ENCODE measurements at places on chromosomes 3 and 15.
A peak's percentile ranks its signal among the peaks of the same experiment; 100 is the strongest.

- DNase-seq: no peak
These were observed 7.5 kb downstream of the EPHB1 start for GRCh38 chr3:134802428-134803050.

- DNase-seq: no peak
These were observed 1033.9 kb upstream of the NR2F2 start for GRCh38 chr15:95296643-95297042.

DNA sequence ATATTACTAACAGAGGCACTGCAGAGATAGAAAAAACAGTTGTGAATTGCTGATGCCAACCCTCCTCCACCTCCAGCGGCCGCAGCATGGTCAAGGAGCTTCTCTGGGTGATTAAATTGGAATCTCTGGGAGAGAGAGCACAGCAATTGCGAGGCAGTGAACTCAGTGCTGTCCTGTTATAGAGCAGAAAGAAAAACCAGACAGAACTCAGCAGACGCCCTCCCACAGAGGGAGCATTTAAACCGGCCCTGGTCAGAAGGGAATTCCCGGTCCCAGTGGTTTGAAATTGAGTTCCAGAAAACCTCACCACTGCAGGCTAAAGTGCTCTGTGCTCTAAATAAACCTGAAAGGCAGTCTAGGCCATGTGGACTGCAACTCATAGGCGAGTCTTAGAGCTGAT lies 175.4 kb downstream of the SQOR start:
- DNase-seq: no peak

GRCh38 chr15:71103102-71103676 lies 12.1 kb upstream of the THSD4 start:
- DNase-seq: peak; percentile 53

GRCh38 chr3:119069725-119070124 lies 35.1 kb upstream of the IGSF11 start:
- DNase-seq: no peak

- DNase-seq: no peak
These were observed 22.7 kb downstream of the ACAA1 start for GRCh38 chr3:38114052-38114874.

- no peak for DNase-seq
These were observed 84.7 kb upstream of the PPIB start for GRCh38 chr15:64247535-64247905.

GRCh38 chr15:73578026-73578425 lies 55.2 kb downstream of the NPTN start:
- no peak for DNase-seq

- no peak for DNase-seq
These were observed 210.3 kb upstream of the SGO1 start for GRCh38 chr3:20396335-20396734.

DNA sequence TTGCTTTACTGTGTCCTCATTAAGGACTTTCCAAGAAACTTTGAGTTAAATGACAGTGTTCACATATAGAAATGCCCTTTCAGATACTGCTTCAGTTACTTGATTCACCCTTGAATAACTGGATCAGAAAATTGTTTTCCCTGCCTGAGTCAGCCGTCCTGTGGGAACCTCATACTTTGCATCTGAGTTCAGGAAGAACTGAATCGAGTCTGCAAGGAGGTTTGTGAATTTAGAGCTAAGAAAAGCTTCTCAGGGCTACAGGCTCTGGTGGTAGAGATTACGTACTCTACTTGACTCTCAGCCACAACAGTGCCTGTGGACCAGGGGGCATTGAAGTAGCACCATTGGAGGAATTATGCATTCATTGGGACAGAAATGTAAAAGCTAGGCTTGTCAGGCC lies 252.4 kb upstream of the C2CD4B start:
- DNase-seq: no peak
